ENCODE measurements at places on chromosomes 12 and 14.

DNA sequence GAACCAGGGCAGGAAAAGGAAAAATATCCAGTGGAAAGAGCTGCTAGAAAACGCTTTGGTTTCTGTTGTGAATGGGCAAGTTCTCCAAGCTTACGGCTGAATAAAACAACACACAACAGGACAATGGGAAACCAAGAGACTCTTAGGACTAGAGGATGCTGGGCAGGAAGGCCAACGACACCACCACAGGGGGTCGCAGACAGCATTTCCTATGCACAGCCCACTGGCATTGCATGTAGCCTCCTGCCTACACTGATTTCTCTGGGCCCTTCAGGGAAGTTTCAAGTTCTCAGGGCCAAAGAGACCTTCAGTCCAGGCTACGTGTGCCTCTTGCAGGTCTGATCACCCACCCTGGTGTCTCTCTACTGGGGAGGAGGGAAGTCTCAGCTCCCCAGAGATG, 108.0 kb downstream of the RIMBP2 start:
- DNase-seq: no peak

DNA sequence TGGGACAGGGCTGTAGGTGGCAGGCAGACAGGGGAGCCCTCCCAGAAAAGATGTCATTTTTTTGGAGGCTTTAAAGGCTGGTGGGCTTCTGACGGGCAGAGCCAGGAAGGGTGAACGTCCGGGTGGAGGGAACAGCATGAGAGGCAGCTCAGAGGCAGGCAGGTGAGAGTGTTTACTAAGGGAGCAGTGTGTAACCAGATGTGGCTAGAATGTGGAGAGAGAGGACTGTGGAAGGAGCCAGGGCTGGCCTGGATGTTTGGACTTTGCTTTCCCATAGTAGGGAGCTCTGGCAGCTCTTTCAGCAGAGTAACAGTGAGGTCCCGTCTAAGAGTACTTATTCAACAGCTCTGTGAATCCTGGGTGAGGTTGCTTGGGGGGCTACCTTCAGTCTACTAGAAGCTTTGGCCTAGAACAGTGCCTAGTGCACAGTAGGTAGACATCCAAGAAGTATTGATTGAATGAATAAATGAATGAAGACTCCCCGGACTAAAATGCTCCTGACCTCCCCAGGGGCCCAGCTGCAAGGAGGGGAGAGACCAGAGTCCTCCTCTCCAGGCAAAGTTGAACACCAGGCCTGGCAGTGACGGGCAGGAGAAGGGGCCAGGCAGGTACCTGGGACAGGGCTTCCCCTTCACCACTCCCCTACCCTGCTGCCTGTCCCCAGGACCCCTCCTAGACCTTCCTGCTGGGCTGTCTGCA, 8.5 kb downstream of the FAM222A start:
- no peak for DNase-seq

DNA sequence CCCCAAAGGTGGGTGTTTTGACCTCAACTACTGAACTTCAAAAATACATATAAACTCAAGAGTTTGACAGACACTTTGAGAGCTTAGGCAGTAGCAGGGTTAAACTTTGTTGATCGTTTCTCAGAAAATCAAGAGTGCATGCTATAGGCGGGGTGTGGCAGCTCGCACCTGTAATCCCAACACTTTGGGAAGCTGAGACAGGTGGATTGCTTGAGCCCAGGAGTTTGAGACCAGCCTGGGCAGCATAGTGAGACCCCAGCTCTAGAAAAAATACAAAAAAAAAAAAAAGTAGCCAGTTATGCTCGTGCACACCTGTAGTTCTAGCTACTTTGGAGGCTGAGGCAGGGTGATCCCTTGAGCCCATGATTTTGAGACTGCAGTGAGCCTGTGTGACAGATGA, 12.3 kb downstream of the NANOG start:
- DNase-seq: no peak

- DNase-seq: no peak
Measured at GRCh38 chr12:48980953-48981756, 3.0 kb downstream of the WNT1 start.

- no peak for DNase-seq
Measured at GRCh38 chr12:16579041-16579440, 26.9 kb downstream of the LMO3 start.

- no peak for DNase-seq
Measured at GRCh38 chr12:75414671-75415070, 23.8 kb downstream of the GLIPR1L2 start.

DNA sequence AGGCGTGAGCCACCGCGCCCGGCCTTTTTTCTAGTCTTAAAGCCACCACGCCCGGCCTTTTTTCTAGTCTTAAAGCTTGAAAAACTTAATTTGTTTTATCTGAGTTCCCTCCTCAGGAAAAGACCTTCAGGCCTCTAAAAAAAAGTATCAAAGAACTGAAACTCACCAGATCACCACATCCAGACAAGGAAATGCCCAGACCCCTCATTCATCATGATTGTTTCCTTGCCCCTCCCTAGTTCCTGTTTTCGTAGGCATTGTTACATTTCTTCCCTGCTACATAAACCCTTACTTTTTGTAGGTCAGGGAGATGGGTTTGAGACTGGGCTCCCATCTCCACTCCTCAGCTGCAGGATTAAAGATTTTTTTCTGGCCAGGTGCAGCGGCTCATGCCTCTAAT, 21.1 kb upstream of the VWF start:
- no peak for DNase-seq

DNA sequence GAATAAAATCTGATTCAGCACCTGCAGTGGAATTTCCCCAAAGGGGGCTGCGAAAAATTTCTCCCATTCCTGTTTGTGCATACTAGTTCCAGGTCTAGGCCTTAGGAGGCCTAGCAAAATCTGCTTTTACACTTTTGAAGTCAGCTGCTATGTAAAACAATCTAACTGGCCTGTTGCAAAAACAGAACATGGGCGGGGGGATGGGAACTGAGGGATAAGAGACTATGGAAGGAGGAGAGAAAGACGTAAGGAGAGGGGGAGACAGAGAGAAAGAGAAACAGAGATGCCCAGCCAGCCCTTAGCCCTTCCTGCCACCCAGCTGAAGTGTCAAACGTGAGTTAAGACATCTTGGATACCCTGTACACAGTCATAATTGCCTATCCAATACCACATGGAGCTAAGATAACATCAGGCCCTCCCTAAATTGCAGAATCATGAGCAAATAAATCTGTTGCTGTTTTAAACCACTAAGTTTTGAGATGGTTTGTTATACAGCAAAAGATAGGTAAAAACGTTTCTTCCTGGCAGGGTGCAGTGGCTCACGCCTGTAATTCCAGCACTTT, 45.6 kb downstream of the SPTLC2 start:
- DNase-seq: no peak

GRCh38 chr12:118237908-118238307, 102.0 kb downstream of the PEBP1 start:
- no peak for DNase-seq

GRCh38 chr12:103783744-103784664, 57.0 kb downstream of the NT5DC3 start:
- no peak for DNase-seq

GRCh38 chr12:89671469-89671868, 37.2 kb downstream of the ATP2B1 start:
- DNase-seq: no peak

DNA sequence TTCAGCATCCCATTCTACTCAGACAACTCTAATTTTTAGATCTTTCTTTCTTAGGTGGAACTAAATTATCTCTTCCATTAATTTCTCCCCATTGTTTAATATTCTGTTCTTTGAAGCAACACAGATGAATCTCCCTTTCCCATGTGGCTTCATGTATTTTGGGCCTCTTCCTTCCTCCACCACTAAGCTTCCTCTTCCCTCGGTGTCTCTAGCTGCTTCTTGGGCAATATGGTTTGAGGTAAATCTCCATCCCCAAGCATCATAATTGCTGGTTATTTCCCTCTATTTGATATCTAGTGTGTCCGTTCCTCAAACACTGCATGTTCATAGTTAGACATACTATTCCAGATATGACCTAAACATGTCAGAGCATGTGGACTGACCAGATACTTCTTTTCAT, 119.2 kb downstream of the PELI2 start:
- DNase-seq: no peak

GRCh38 chr12:110006115-110006514, 6.9 kb downstream of the ANKRD13A start:
- no peak for DNase-seq

- DNase-seq: no peak
Measured at GRCh38 chr12:57952766-57953165, 11.4 kb downstream of the ATP23 start.

Data from pulmonary artery endothelial cell (primary cell).